ENCODE measurements at places on chromosomes 12 and 14. TPM values are rescaled to one million over a fixed set of nuclear protein-coding genes. Genes with fewer than 3 reads are reported as not detected.

IL26 gene
- total RNA-seq: not detected

ZDHHC22 gene
- not detected for total RNA-seq

IFNG-AS1 gene
- not detected for total RNA-seq

MYH6 gene
- 0.97 TPM for total RNA-seq

CACNA1C gene
- total RNA-seq: 4.5 TPM

DACT1 gene
- 19.6 TPM for total RNA-seq

DLK1 gene
- 67.0 TPM for total RNA-seq

C12orf42 gene
- total RNA-seq: not detected

KCNJ8 gene
- total RNA-seq: 32.5 TPM

DNA sequence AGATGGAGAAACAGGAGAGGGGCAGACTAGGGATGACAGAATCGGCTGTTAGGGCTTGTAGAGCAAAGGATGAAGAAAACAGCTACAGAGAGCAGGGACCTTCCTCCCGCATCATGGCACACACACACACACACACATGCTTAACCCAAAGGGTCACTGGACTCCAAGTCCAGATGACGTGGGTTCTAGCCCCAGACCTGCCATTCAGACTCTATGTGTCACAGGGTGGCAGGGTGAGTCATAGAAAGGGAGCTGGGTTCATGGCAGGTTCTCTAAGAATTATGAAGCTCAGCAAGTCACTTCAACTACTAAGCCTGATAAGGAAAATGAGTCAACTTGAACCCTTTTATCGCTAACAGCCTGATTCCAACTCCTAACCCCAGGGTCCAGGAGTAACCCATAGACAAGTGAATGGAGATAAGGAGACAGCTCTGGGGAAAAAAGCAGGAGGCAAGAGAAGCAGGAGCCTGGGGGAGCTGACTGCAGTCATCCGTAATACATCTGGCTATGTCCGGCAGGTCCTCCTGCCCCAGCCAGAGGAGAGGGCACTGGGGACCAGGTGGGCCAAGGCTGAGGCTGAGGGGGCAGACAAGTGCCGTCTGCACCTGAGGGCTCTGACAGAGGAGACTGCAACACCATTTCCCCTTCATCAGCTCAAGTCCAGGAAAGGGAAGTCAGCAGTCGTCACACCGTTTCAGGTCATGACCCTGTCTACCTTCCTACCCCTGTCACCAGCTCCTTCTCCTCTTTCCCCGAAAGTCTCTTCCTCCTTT, 3.6 kb upstream of the TNFRSF1A start:
- DNase-seq: no peak

- no peak for DNase-seq
These were observed 420.7 kb downstream of the NPAS3 start for GRCh38 chr14:33359288-33359881.

GRCh38 chr14:36905272-36905888, 243.7 kb downstream of the PAX9 start:
- no peak for DNase-seq

GRCh38 chr12:33439587-33440011, at the start of gene SYT10:
Gene SYT10, minus strand, starts transcription at chr12:33439819. Its CDS starts 297 bp downstream, at chr12:33439522.
- no peak for DNase-seq

- DNase-seq: no peak
These were observed 10.8 kb downstream of the ALDH2 start for GRCh38 chr12:111777345-111778045.

DNA sequence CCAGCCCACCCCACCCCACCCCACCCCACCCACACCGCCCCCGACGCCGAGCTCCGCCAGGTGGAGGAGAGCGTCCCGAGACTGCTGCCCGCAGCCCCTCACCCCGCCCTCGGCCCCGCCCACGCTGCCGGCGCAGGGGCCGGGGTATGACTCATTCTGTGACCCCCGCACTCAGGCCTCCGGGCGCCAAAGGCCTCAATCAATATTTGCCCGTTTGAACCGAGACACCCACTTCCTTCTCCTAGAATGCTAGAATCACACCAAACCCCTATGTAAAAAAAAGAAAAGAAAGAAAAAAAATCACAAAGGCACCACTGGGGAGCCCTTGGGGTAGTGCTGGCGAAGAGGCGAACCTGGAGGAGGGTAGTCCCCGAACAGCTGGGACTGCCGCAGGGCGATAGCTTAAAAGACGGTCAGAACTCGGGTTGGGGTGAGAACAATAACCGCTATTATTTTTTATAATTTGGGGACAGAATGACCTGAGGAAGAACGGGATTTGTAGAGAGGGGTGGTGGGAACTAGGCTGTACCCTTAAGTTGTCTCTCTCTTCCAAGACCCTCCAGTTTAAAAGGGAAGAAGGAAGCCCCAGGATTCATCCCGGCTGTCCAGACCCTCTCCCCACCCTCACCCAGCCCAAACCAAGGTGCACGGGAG, 894 bp downstream of the KRT8 start:
- DNase-seq: peak; percentile 74

DNA sequence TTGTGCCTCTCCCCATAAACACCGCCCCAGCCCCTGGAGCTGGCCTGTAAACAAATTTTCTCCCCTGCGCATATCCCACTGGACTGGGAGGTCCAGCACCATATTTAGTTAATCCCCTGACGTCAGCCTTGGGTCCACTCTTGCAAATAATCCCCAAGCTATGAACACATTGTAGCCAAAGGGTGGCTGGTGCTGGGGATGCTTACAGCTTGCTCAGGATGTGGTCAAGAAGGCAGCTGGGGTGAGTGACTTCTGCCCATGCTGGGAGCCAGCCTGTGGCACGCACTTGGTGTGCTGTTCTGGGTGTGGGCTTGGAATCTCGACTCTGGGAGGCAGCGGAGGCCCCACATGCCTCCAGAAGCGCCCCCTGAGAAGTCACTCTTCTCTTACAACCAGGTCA, 32.1 kb downstream of the CMKLR1 start:
- DNase-seq: no peak

GRCh38 chr14:21735639-21736307, 62.2 kb upstream of the OR4E1 start:
- DNase-seq: no peak

GRCh38 chr12:7498809-7499208, 4.8 kb downstream of the CD163 start:
- DNase-seq: no peak

GRCh38 chr14:97120611-97121031, 323.4 kb downstream of the VRK1 start:
- no peak for DNase-seq

- DNase-seq: no peak
These were observed 21.3 kb downstream of the LRRIQ1 start for GRCh38 chr12:85057370-85057963.

GRCh38 chr14:48417715-48418500, 742.5 kb upstream of the MDGA2 start:
- DNase-seq: no peak

GRCh38 chr12:89092297-89092696, 260.0 kb downstream of the DUSP6 start:
- no peak for DNase-seq

- no peak for DNase-seq
These were observed 61.3 kb downstream of the TRAF3 start for GRCh38 chr14:102838501-102838900.

DNA sequence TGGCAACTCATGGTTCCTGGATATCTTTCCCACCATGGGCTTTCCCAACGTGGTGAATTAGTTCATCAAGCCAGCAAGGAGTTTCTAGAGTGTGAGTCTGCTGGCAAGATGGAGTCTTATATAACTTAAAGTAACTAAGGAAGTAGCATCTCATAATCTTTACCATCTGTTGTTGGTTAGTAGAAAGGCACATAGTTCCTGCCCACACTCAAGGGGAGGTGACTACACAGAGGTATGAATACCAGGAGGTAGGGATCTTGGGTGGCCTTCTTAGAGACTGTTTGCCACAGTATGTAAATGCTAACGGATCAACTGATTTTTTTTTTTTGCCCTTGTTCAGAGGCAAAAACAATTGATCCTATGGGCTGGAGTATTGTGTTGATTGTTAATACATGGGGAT, 446.9 kb downstream of the ATP23 start:
- DNase-seq: no peak

GRCh38 chr12:105201299-105201698, 34.7 kb downstream of the APPL2 start:
- peak; percentile 56 for DNase-seq

DNA sequence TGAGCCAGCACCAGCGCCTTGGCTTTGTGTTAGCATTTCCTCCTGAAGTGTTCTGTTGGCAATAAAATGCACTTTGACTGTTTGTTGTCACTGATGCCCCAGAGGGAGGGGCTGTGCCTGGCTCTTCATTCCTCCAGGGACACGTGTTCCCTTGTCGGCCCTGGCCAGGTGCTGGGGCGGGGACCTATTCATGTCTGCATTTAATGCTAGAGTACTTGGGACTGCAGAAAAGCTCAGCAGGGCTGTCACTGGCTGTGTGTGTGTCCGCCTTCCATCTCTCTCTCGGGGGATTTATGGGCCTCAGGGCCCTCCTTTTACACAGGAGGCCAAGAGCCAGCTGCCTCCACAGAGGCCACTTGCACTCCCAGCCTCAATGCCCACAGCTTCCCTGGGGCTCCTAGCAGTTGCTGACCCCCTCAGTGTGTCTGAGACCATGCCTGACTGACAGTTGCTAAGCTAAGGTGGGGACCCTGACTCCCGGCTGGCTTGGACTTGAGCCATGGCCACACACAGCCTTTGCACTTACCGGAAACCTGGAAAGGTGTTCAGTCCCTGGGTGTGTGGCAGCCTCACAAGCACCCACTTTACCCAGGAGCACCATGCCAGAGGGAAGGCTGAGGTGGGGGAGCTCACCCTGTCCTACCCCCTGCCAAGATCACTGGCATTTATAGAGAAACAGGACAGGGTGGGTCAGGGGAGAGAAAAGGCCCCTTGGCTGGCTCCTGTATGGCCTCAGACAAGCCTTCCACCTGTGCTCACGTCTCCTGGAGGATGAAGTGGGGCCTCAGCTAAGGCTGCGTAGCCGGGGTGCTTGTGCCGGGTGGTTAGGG, 27.8 kb downstream of the HIP1R start:
- DNase-seq: peak; percentile 36

DNA sequence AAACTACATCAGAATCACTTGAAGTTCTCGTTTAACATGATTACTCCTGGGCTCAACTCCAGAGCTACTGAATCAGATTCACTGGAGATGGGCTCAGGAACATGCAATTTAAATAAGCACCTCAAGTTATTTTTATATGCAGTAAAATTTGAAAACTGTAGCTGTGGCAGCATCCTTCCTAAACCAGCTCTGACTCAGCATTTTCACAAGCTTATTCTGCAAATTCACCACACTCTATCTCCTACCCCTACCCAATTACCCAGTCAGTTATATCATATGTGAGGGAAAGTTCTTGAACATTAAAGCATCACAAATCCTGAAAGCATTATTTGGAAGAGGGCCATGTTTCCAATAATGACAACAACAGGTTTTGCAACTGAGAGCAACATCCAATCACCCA, 24.2 kb upstream of the LRRC9 start:
- no peak for DNase-seq

All from ovary (tissue), 10 donors.